ENCODE measurements at places on chromosomes 16 and 17.

- DNase-seq: no peak
Observed at GRCh38 chr16:82649766-82650165, 23.0 kb downstream of the CDH13 start.

DNA sequence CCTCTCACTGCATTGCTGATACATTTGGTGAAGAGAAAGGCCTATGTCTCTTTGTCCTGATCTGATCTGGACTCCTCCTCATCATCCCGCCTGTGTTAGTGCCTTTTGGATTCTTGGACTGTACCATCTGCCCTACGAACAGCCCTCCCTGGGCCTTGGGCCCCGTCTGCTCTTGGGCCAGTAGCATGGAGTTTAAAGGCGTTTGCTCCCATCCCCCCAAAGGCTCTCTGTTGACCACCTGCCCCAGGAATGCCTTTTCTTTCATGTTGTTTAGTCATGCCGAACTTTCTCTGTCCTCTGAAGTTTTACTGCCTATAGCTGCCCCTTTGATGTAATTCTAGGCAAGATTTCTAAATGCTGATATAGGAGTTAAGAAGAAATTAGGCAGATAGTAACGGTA is 30.9 kb upstream of the MEAK7 start:
- DNase-seq: no peak

DNA sequence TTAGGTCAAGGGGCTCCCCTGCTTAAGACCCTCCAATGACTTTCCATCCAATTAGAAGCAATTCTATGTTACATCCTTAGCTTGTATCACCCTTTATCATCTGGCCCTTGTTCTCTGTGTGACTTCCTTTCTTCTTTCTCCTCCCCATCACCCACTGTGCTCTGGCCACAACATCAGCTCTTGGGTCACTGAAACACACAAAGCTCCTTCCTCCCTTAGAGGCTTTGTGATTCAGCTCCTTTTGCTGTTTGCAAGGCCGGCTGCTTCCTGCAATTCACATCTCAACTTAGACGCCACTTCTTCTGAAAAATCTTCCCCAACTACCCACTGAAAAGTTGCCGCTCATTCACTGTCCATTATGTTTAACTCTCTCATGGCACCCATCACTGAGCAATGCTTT is 130.9 kb upstream of the CACNG3 start:
- no peak for DNase-seq

DNA sequence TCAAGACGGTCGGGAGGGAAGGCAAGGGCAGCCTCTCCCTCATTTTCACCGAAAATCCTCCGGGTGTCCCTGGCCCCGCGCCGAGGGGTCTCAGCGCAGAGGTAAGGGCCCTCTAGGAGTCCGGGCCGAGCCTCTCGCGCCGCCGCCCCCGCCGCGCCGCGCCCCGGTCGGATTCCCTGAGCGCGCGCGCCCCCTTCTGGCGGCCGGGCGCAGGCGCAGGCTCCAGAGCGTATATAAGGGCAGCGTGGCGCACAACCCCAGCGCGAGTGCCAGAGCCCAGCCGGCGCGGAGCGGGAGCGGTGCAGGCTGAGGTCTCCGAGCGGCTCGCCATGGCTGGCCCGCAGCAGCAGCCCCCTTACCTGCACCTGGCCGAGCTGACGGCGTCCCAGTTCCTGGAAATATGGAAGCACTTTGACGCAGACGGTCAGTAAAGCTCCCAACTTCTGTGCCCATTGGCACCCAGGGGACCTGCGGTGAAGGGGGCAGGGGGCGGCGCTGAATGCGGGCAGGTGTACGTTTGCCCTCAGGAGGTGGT is at the start of gene CALB2:
Gene CALB2 (plus strand): TSS at position 260 of the 535 bp plus-strand sequence. CDS start 70 bp downstream, at position 330.
- peak; percentile 41 for DNase-seq

- DNase-seq: no peak
Observed at GRCh38 chr17:50079334-50080095, 15.6 kb upstream of the PDK2 start.

DNA sequence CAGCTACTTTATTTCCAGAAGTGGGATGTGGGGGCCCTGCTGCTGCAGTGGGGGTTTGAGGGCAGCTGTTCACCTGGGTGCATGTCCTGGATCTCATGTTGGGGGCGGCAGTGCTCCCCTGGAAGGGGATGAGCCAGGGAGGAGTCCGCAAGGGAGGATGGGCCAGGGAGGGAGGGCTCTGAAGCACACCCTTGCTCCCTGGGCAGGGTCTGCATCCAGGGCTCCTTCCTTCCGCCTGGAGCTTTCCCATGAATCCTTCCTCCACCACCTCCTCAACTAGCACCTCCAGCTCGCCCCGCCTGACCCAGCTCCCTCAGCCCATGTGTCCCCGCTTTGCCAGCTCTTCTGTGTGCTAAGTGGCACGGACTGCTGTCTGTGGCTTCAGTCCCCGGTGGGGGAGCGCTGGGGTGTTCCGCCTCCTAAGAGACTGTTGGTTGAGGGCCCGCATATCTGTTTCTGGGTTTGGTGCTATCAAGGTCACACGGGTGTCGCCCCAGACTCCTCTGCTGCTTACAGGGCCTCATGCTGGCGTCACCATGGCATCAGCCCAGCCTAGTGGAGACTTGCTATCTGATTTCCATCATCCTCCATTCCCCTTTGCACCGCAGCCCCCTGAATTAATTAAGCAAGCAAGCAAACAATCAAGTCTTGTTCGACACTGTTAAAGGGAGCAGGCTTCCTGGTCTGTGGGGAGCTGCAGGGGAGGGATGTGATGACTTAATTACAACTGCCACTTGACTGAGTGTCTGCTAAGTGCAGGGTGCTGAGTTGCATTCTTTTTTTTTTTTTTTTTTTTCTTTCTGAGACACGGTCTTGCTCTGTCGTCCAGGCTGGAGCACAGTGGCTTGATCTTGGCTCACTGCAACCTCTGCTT is 71.8 kb downstream of the PRKCA start:
- DNase-seq: peak; percentile 3

DNA sequence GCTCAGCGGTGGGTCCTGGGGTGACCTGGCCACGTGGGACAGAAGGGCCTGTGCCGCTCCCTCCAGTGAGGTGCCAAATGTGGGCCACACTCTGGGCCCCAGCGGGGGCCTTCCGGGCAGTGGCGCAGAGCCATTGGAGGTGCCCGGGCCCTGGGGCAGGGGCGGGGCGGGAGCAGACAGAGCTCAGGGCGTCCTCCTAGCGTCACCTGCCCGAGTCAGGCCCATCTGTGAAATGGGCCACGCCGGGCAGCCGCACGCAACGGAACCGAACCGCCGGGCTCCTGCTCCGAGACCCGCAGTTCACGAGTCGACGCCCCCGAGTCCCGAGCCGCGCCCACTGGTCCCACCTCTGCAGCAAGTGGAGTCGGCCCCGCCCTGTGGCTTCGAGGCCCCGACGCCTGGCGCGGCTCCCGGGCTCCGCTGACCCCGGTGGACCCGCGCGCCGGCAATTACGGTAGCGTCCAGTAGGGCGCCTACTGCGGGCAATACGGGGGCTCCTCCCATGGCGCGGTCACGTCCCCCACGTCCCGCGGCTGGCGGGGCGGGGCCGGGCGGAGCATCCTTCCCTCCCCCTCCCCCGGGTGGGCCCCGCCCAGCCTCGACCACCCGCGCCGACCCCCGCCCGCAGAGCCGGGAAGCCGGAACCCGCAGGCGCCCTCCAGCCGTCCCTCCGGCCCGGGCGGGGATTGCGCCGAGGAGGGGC is 1.9 kb downstream of the SLC16A3 start:
- no peak for DNase-seq

- DNase-seq: no peak
Observed at GRCh38 chr17:61196302-61196704, 203.3 kb upstream of the TBX2 start.

DNA sequence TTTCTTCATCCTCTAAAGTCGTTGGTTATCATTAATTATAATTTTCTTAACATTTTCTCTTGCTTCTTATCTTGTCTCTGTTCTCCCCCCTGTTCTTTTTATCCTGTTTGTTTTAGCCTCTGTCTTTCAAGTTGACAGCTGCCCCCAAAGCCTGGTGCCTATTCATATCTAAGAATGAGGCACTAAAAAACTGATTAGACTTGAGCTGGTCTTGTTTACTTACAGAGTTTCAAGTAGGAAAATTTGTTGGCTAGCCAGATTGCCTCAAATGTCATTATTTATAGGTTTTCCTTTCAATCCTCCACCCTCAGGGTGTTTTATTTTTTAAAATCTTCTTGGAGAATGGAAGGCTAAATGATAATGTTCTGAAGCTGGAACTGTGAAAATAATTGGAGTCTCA is 236.0 kb downstream of the UTP18 start:
- no peak for DNase-seq

GRCh38 chr17:75228847-75229246 is 23.4 kb downstream of the NUP85 start:
- DNase-seq: no peak

GRCh38 chr17:45130681-45131615 is 1.4 kb downstream of the PLCD3 start:
- no peak for DNase-seq

DNA sequence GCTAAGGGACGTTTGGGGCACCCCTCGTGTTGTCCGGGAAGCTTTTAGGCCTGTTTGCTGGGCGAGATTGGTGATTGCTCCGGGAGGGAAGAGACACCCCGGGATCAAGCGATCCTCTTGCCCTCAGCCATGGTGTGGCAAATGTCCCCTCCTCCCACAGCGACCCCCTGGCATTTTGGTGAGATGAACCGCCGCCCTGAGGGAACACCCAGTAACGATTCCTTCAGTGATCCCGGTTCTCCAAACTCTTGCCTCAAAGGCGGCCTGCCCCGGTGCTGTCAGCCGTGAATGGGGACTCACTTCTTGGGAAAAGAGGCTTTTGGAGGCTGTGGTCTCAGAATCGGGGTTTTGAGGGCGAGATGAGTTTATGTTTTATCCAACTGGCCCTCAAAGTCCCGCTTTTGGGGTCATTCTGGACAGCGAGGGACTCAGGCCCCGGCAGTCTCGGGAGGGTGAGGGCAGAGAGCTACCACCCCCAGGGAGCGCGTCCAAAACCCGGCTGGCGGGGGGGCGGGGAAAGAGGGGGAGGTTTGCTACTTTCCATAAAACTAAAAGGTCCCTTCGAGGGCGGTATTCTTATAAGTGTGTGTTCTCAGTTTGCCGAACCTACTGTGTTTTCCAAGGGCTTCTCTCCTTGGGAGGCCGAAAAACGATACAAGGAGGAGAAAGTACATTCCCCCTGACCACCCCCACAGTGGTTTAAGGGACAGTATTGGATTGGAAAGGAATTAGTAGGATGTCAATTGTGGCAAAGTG is 232.7 kb downstream of the MRTFB start:
- no peak for DNase-seq

DNA sequence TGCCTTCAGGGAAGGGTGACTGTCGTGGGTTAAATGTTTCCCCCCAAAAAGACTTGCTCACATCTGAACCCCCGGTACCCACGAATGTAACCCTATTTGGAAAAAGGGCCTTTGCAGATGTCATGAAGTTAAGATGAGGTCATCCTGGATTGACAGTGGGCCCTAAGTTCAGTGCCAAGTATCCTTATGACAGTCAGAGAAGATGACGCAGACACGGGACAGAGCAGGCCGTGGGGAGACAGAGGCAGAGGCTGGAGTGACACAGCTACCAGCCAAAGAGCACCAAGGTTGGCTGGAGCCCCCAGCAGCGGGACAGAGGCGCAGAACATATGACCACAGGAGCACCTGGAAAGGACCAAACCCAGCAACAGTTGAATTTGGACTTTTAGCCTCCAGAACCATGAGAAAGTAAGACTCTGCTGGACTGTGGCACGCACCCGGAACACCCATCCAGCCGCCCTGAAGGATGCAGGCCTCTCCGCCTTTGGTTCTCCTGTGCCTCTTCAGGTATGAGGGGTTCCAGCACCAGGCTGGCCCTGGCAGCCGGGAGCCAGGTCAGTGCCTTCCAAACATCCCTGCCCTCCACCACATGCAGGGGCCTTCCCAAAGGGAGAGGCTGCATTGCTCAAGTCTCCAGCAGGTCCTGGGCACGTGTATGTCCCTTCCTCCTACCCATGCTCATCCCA is 104.0 kb downstream of the FOXL1 start:
- no peak for DNase-seq

GRCh38 chr17:82602986-82603710 is 45.1 kb downstream of the WDR45B start:
- no peak for DNase-seq

DNA sequence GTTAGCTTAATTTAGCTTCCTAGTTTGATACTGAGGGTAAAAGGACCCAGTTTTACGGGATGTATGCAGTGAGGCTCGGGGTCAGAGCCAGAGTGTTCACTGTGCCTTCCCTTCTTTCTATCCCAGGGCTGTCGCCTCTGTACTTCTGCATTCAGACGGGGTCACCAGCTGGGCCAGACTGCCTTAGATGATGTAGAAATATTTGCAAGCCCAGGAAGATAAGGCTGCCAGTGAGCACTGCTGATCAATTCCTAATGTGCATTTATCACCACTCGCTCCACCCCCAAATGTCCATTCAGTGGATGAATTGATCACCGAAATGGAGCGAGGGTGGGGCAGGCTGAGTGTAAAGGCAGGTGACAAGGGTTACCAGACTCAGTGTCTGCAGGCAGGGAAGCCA is 9.1 kb downstream of the SHISA6 start:
- no peak for DNase-seq

GRCh38 chr16:19780321-19780720 is 62.2 kb downstream of the IQCK start:
- no peak for DNase-seq

Measured in stimulated activated CD4-positive, alpha-beta T cell treated with anti-CD3 and anti-CD28 coated beads, Interleukin-2, amount 100 ng/mL, for 4 hours (primary cell).